ENCODE measurements at places on chromosomes 3 and 15.

- DNase-seq: no peak
These were observed at the start of gene ADPRH for GRCh38 chr3:119579366-119580066. TSS of gene ADPRH (plus strand) at chr3:119579492. CDS start at chr3:119582170, 2,678 bp downstream.

GRCh38 chr3:13256845-13257244 is 163.3 kb downstream of the NUP210 start:
- DNase-seq: no peak

DNA sequence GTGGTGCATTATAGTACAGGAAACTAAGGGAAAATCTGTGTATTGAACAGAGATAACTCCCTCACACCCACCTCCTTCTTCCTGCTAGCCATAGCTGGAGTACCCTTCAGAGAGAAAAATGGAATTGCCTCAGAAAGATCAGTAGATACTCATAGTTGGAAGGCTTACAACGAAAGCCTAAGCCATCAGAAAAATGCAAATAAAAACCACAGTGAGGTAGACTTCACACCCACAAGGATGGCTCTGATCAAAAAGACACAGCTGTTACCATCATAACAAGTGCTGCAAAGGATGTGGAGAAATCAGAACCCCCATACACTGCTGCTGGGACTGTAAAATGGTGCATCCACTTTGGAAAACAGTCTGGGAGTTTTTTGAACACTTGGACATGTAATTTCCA is 7.4 kb upstream of the DLG1 start:
- no peak for DNase-seq

DNA sequence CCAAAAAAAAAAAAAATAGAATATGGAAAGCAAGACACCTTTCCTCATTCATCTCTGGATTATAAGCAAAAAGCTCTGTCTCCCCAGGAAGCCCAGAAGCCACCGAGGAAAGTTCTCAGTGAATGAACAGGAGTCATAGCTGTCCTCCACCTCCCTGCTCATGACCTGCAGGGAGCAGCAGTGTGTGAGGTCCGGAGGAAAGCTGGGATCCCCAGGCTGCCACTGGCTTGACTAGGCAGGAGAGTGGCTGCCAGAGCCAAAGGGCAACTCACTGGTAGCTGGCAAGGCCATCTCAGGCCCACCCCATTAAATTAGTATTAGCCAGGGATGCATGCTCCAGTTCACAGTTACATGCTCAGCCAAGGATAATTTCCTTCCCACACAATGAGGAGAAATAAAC is 191.6 kb upstream of the STT3B start:
- DNase-seq: no peak

GRCh38 chr3:190886945-190887344 is 24.5 kb upstream of the GMNC start:
- DNase-seq: no peak

DNA sequence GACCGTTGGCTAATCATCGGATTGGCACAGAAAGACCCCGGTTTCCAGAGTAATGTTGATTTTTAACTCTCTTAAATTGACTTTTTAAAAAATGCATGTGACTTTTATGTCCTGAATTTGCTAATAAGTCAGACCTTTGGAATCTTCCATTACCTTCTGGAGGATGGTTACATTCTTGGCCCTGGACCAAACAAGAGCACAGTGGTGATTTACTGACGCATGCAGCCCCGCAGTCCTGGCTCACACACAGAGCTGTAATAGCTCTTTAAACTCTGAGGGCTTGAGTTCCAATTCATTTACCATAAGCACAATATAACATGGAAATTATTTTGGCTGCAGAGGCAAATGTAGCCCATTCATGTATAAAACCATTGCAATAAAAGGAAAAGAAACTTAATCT is 25.1 kb downstream of the SOX14 start:
- no peak for DNase-seq

DNA sequence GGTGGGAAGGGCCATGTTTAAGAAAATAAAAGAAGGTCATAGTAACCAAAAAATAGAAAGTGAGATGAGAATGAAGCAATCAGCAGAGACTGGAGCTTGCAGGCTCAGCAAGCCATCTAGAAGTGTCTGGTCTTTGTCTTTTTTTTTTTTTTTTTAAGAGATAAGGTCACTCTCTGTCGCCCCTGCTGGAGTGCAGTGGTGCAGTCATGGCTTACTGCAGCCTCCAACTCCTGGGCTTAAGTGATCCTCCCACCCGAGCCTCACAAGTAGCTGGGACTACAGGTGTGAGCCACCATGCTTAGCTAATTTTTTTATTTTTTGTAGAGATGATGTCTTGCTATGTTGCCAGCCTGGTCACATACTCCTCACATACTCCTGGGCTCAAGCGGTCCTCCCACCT is 36.2 kb downstream of the GXYLT2 start:
- no peak for DNase-seq

DNA sequence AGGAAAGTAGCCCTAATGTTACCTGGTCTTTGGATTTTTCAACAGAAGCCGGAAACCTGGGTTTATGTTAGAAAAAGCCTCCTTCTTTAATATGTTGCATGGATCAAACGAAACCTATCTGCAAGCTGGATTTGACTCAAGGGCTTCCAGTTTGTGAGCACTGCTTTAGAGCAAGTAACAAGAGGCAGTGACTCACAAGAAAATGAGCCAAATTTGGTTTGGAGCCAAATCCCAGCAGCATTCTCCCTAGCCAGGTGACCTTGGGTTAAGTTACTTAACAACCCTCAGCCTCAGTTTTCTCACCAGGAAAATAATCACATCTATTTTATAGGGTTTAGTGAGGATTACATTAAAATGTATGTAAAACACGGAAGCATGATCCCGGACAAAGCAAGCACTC is 215.2 kb upstream of the PRICKLE2 start:
- DNase-seq: no peak

DNA sequence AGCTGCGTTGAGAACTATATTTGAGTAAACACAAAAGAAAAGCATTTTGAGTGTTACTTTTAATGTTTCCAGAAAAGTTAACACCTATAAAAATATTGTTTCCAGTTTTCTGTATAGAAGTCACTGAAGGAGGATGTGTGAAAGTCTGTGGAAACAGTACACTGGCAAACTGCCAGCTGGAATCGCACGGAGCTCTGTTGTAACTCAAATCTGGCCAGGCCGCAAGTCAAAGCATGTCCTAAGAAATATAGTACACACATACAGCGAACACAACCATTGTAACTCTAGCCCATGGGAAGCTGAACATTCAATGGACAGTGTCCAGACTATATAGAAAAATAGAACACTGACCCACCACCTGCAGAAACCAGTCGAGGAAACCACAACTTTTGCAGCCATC is 657.2 kb downstream of the FHIT start:
- DNase-seq: no peak

DNA sequence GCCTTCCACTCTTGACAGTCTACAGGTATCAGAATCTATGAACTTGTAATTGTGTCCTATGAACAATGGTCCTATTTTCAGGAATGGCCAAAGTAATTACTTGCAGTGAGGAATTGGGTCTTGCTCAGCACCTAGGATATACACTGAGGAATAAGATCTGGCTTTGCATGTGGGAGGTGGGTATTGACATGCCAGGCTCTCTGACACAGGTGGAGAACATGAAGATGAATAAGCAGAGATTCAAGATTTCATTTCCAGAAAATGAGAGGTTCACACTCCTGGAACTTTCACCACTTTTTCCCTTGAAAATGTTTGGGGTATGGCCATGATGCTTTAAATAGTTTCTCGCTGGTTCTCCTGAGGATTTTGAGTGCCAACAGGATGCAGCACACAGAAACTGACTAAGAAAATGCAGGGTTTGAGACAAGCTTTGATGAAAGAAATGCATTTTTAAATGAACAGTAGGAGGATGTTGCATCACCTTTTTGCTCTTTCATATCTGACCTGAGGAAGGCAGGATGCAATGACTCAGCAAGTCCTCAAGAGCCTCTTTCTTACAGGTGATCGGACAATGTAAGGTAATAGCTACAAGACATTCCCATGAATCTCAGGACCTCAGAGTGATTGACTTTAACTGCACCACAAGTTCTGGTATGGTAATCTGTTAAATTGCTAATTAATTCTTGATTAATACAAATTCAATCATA is 3.7 kb downstream of the HRG start:
- no peak for DNase-seq

DNA sequence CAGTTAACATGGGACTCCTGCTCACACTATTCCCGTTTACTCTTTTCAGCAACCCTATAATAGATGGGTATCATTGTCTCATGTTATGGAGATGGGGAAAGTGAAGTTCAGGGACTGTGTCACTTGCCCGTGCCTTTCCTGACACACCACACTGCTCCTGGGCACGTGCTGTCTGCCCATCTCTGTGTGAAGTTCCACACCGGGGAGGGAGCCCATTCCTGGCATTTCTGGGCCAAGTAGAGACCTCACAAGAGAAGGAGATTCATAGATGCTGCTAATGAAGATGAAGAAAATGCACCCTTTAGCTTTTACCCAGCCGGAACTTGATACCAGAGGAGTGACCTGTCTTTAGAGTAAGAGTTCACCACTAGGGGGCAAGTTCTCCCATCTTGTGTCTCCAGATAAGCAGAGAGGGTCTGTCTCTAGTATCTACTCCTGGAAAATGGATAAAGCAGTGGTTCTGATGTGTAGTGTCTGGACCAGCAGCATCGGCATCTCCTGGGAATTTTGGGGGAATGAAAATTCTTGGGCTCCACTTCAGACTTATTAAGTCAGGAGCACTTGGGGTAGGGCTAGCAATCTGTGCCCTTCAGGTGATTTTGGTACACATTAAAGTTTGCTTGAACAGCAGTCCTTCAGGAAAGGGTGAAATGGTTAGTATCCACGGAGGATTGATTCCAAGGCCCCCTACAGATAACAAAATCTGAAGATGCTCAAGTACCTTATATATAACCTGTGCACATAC is 2.0 kb upstream of the TOPBP1 start:
- DNase-seq: peak; percentile 73

GRCh38 chr3:52967398-52967797 is 70.0 kb upstream of the STIMATE start:
- no peak for DNase-seq

GRCh38 chr3:173009410-173009809 is 131.6 kb downstream of the SPATA16 start:
- DNase-seq: no peak

GRCh38 chr3:125185805-125186204 is 26.7 kb downstream of the SLC12A8 start:
- no peak for DNase-seq

DNA sequence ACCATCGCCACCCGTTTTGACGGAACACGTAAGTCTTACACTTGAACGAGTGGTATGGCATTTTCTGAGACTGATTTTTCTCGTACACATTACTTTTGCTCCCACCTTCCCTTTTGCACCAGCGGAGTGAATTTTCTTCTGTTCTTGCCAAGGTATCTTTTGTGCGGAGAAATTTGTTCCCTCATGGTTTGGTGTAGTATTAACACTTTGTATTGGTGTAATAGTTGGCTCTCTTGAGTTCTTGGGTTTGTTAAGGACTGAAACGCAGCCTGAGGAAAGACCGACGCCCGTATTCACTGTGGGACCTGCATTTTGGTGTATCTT is 420 bp downstream of the KCNH8 start:
- DNase-seq: no peak

- no peak for DNase-seq
These were observed 38.6 kb downstream of the PDZRN3 start for GRCh38 chr3:73586190-73586589.

- no peak for DNase-seq
These were observed 4.6 kb upstream of the QRICH1 start for GRCh38 chr3:49098429-49098828.

- no peak for DNase-seq
These were observed 104.9 kb downstream of the OXNAD1 start for GRCh38 chr3:16369885-16370284.

GRCh38 chr15:34684351-34684750 is 70.4 kb downstream of the GJD2 start:
- no peak for DNase-seq

DNA sequence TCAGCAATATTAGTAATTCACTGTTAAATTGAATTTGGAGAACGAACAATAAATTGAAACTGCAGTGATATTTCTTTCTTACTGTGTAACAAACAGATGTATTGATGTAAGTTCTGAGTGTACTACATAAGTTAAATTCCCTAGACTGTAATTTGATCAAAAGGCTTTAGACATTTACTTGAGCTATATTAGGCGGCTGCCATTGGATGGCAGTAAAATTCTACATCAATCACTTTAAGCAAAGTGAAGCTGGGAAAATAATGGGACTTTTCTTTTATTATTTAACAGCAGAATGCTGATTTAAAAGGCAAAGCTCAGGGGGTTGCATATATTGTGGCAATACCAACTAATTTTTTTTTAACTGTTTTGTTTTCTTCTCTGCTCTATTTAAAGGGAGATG is 212.6 kb upstream of the PLSCR5 start:
- DNase-seq: peak; percentile 45

DNA sequence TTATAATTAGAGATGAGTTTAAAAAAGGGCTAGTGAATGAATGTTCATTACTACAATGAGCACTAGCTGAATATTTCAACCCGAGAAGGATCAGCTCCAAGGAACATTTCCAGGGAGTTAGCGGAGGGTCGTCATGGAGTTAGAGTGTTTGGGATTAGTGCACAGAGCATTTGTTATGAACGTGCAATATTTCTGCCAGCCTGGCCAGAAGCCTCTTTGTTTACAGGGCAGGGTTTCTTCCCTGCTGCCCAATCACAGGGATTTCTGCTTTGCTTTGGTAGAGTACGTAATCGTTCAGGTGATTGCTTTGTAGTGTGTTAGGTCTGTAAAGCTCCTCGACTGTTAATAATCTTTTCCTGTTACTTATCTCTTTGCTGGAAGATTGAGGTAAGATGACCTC is 5.9 kb downstream of the CGNL1 start:
- no peak for DNase-seq

DNA sequence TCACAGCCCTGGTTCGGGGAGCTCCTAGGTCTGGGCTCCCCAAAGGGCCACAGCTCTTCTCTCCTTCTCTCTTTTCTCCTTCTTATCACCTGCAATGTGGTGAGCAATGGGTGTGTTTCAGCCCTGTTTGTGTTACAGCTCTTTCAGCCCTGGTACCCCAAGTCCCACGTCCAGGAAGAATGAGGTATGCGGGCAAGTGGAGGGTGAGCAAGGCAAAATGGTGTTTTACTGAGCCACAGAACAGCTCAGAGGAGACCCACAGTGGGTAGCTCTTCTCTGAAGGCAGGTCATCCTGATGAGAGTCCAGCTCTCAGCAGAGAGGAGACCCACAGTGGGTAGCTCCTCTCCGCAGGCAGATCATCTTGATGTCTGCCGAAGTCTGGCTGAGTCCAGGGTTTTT is 86.8 kb downstream of the BFSP2 start:
- no peak for DNase-seq

DNA sequence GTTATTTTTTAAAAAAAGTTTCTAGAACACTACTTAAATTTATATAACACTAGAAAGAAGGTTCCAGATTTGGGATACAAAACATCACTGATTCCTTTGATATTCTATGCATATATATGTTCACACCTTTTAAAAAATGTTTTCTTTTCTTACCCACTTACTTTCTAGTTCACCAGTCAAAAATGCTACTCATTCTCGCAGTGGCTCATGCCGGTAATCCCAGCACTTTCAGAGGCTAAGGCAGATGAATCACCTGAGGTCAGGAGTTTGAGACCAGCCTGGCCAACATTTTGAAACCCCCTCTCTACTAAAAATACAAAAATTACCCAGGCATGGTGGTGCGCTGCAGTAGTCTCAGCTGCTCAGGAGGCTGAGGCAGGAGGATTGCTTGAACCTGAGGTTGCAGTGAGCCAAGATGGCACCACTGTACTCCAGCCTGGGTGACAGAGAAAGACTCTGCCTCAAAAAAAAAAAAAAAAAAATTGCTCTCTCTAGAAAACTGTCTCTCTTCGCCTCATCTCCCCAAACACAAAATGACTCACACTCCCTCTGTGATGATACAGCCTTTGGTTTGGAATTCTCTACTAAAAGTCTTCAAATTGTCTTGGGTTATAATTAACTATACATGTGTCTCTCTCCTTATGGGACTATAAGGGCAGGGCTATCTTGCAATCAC is 52.6 kb upstream of the TGFBR2 start:
- no peak for DNase-seq
